Activated CD4-positive, alpha-beta T cell treated with anti-CD3 and anti-CD28 coated beads, Interleukin-2, amount 10 ng/mL, durations not matched to agents 24 days and 14 days (primary cell): ENCODE measurements at places on chromosomes 7 and 10. TPM values are rescaled to one million over a fixed set of nuclear protein-coding genes. Genes with fewer than 3 reads are reported as not detected.

VSTM4 gene
- total RNA-seq = 0.50 and 0.63 TPM in 2 replicates

VGF gene
- 0.23 and 0.28 TPM in 2 replicates for total RNA-seq

TLX1 gene
- total RNA-seq = not detected in 2 replicates

NPM3 gene
- total RNA-seq = 172 and 175 TPM in 2 replicates

C10orf71 gene
- not detected in 2 replicates for total RNA-seq

TRUB1 gene
- total RNA-seq = 18.5 and 20.9 TPM in 2 replicates

UCMA gene
- total RNA-seq = not detected in 2 replicates

HOXA5 gene
- not detected in 2 replicates for total RNA-seq

PSPH gene
- total RNA-seq = 23.8 and 25.8 TPM in 2 replicates

ZNF239 gene
- 2.5 TPM in 2 replicates for total RNA-seq

HOXA6 gene
- total RNA-seq = not detected in 2 replicates

BUD31 gene
- total RNA-seq = 136 and 147 TPM in 2 replicates

STAMBPL1 gene
- total RNA-seq = 41.9 and 43.5 TPM in 2 replicates

TCAF2 gene
- 32.8 and 34.7 TPM in 2 replicates for total RNA-seq

CYP3A4 gene
- not detected in 2 replicates for total RNA-seq

CPED1 gene
- total RNA-seq = not detected in 2 replicates

PDZD7 gene
- 0.38 and 0.93 TPM in 2 replicates for total RNA-seq

BTBD16 gene
- total RNA-seq = not detected in 2 replicates

FEZF1 gene
- not detected in 2 replicates for total RNA-seq

ZNF365 gene
- total RNA-seq = not detected in 2 replicates

SERPINE1 gene
- 0.33 and 0.45 TPM in 2 replicates for total RNA-seq

PLXDC2 gene
- not detected in 2 replicates for total RNA-seq

AOAH gene
- total RNA-seq = 17.6 and 17.8 TPM in 2 replicates

SEMA3C gene
- not detected in 2 replicates for total RNA-seq

ANKRD7 gene
- not detected in 2 replicates for total RNA-seq

AMPH gene
- not detected in 2 replicates for total RNA-seq

CFAP58 gene
- total RNA-seq = 0.16 and 0.19 TPM in 2 replicates

RNF133 gene
- total RNA-seq = not detected in 2 replicates

GDI2 gene
- total RNA-seq = 305 and 307 TPM in 2 replicates

DLX5 gene
- total RNA-seq = not detected in 2 replicates

MYO3A gene
- not detected in 2 replicates for total RNA-seq
